NB4 (cell line): ENCODE measurements at places on chromosomes 6 and 20.

DNA sequence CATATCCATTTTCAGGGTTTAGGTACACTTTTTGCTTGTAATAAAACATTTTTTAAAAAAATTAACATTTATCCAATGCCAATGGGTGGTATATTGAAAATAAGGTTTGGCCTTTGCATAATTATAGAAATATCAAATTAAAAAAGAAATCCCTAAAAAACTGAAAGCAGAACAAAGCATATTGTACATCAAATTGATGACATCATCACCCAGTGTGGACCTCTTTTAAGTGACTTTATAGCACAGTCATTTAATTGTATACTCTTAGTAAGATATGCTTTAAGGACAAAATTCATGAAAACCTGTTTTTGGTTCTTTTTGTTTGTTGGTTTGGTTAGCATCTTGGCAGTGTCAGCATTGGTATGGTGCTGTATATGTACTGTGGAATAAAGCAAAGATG is 1.4 kb upstream of the EEF1E1 start:
- no peak for DNase-seq

- DNase-seq: no peak
Measured at GRCh38 chr20:53224851-53225250, 252.7 kb downstream of the TSHZ2 start.

DNA sequence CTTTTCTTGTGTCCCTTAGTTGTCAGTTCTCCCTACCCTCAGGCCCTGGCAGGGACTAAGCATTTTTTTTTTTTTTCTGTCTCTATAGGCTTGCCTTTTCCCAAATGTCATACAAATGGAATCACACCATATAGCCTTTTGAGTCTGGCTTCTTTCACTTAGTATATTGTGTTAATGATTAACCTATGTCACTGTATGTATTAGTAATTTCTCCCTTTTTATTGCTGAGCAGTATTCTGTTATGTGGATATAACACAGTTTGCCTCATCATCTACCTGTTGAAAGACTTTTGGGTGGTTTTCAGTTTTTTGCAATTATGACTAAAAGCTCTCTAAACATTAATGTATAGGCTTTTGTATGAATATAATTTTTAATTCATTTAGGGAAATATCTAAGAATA is 16.0 kb upstream of the FBXO30 start:
- DNase-seq: no peak

- DNase-seq: peak; percentile 63
Measured at GRCh38 chr6:21596145-21596948, 2.8 kb downstream of the SOX4 start.

GRCh38 chr6:109226353-109226752 is 131.0 kb downstream of the CEP57L1 start:
- DNase-seq: no peak

- DNase-seq: no peak
Measured at GRCh38 chr6:33854572-33855030, 50.8 kb upstream of the MLN start.

DNA sequence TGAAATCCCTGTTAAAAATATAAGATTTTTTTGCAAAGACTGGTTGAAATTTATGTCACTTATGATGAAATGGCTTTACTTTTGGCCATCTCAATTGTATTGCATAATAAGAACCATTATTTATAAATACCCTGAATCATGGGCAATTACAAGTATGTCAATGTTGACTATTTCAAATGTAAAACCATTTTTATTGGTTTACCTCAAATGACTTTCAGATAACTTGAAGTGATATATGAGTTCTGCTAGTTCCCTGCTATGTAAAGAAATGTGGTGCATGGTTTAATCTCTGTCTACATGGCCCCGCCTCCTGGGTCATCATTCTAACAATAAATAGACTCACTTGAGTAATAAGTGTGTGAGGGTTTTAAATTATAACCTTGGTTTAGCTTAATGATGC is 275.6 kb upstream of the PREP start:
- no peak for DNase-seq

GRCh38 chr20:3911956-3912355 is 22.8 kb downstream of the PANK2 start:
- DNase-seq: no peak

DNA sequence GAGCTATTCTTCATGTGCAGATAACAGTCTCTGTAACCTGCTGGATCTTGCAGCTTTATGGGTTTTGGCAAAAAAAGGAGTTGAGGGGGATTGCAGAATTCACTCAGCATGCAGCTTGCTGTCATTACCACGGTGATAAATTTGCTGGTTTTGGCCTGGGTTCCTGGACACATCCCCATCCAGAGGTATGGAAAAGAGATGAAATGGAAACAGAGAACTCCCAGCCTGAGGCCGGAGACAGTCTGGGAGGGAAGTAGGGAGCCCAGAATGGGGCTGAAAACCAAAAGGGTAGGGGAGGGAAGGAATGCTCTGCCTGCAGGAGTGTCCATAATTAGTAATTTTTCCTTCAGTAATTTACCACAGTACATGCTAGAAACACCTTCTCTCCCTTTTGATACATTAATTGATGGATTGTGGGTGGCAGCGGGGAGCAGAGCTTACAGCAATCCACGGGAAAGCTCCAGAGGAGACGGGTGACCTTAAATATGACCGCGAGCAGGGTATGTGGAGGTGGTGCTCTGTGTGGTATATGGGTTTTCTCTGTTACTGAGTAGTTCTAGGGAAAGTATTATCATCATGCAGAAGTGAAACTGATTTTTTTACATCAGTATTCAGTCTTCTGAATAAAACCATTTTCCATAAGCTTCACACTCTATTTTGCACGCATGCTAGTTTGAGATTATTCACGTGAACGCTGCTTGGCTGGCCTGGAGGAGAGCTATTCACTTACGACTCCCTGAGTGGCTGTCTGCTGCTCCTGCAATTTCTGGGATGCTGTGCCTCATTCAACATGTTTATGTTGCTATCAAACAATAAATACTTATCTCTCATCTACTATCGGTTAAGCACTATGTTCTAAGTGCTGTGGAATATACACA is 66.3 kb upstream of the KCNK16 start:
- DNase-seq: no peak

GRCh38 chr6:15504581-15505350 is 158.1 kb downstream of the DTNBP1 start:
- no peak for DNase-seq

DNA sequence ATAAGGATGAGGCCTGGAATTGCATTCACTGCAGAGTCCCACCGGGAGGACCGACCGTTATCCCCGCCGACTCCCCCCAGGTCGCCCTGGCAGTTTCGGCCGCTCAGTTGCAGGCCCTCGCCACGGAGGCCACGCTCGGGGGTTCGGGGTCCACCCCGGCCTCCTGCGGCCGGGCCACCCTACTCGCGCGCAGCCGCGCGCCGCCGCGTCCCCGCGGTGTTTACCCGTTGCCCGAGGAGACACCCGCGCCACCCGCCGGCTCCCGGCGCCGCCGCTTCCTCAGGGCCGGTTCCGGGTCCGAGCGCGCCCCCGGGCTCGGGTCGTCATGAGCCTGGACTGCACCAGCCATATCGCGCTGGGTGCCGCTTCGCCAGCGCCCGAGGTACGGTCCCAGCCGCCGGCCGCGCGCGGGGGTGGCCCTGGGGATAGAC is at the start of gene CCDC170:
CCDC170 (plus strand) TSS at position 214 of the 431 bp plus-strand sequence; CDS start at position 326, 112 bp downstream.
- DNase-seq: peak; percentile 69

DNA sequence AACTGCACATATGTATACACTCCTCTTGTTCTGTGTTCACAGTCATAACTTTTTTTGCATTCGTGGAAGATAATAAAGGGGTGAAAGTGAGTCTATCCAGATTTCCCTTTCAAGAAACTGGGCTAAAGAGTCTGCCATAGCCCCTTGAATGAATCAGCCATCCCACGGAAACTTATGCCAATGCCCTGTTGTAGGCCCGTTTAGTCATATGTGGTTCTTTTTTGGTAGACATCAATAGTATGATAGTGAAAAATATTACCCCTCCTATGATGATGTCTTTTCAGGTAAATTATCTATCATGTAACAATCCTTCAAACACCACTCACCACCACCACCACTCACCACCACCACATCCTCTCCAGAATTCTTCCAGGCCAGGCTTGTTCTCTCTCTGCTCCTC is 99.9 kb upstream of the MYLIP start:
- no peak for DNase-seq

DNA sequence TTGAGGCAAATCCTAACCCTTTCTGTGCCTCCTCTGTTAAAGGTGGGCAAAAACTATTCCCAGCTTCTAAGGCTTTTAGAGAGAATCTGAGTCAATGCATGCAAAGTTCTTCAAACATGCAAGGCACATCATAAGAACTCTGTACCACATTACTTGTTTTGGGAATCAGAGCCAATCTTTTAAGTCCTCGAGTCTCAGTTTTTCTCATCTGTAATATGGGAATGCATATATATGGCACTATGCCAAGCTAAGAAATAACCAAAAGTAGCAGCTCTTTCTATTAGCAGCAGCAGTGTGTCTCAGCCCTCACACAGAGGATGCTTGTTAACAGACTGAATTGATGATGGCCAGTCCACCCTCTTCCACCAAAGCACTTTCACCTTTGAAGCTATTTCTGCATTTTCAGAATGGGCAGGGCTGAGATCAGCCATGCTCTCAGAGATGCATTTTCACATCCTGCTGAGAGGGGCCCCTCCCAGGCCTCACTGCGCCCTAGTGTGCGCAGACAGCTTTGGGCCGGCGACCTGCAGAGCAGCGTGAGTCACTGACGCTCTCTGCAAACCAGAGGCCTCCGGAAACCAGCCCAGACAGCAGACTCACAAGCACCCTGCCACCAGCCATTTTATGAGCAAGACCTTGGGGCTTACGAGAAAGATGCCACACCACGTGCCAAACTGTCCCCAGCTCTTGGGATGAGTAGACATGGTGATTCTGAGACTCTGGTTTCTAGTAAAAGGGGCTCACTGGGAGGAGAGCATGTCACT is 138.0 kb downstream of the NFATC2 start:
- DNase-seq: peak; percentile 31

DNA sequence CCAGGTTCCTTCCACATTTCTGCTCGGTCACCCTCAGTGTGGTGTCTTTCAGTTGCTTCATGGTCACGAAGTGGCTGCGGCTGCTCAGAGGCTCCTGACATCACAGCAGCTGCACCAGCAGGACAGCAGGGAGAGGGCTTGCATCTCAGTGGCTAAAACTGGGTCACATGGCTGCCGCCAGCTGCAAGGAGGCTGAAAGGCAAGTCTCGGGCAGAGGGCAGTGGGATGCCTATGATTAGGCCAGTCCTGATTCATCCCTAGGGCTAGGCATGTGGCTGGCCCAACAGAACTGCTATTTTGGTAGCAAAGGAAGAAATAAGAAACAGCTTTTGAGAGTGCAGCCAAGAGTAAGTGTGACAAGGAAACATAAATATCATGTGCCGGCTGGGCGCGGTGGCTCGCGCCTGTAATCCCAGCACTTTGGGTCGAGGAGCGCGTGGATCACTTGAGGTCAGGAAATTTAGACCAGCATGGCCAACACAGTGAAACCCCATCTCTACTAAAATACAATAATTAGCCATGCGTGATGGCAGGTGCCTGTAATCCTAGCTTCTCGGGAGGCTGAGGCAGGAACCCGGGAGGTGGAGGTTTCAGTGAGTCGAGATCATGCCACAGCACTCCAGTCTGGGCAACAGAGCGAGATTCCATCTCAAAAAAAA is 46.6 kb downstream of the RBM38 start:
- no peak for DNase-seq

DNA sequence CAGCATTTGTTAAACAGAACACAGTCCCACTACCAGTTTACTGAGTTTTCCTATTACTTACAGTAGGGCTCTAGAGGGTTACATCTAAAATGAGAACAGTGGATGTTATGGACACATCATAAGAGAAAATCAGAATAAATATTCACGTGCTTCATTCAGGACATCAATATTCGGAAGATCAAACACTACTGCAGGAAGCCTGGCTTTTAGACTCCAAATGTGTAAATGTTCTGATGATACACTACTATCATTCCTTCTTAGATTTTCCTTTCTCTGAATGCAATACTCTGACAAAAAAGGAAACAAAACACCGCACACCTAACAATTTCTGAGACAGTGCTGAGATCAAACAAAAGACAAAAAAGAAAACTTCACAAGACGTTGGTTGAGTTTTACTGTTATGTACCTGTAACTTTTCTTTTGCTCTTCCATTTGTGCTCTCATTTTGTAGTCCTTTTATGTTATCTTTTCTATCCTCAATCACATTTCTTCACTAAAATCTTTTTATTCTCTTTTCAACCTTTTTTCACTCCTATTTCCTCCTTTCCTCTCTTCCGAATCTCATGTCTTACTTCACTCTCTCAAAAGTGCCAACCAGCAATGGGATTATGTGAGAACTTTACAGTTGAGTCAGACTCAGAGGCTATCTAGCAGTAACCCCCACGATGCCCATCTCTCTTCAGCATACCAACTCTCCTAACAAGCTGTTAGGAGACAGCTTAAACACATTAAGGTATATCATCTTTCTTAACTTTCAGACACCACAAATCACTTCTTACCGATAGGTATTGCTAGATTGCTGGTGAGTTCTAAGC is 1.7 kb downstream of the FAM184A start:
- DNase-seq: no peak

- DNase-seq: peak; percentile 47
Measured at GRCh38 chr6:2875359-2876191, 27.5 kb downstream of the SERPINB9 start.

DNA sequence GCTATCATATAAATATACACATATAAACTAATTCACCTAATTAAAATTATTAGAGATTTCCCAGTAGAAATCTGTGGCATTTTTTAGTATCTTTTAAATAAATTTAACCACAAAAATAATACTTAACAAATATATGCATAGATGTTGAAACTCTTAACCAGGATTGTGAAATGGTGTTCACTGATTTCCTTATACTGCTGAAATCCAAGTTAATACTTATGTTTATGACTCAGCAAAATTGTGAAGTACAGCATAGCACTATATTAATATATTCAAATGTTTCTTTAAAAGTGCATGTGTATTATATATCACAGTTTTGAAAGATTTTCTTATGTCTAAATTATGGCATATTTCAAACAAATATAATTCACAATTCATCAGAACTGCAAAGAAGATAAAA is 328.2 kb upstream of the MANEA start:
- peak; percentile 8 for DNase-seq

DNA sequence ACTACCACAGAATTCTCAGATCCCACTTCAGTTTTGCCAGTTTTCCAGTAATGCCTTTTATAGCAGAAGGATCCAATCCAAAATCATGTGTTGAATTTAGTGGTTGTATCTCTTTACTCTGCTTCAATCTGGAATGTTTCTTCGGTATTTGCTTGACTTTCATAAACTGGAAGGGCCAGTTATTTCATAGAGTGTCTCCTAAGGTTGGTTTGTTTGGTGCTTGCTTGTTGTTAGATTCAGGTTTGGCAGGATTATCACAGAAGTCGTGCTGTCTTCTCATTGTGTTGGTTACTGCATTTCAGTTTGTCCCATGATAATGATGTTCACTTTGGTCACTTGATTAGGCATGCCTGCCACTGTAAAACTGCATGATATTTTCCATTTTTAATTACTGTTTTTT is 45.7 kb downstream of the TMEM200A start:
- DNase-seq: no peak
